ENCODE measurements at places on chromosomes 1 and 21. TPM values are rescaled to one million over a fixed set of nuclear protein-coding genes. Genes with fewer than 3 reads are reported as not detected.

- no peak for DNase-seq
Observed at GRCh38 chr21:15275615-15276235, 210.9 kb upstream of the NRIP1 start.

GRCh38 chr1:6461538-6462411 lies 4.2 kb downstream of the TNFRSF25 start:
- no peak for DNase-seq

GRCh38 chr1:3924825-3925220 lies 24.8 kb upstream of the C1orf174 start:
- no peak for DNase-seq

- peak; percentile 77 for DNase-seq
Observed at GRCh38 chr1:38608202-38608864, 251.2 kb downstream of the RRAGC start.

GRCh38 chr1:67239738-67240137 lies 67.9 kb upstream of the IL12RB2 start:
- no peak for DNase-seq

- DNase-seq = no peak
Observed at GRCh38 chr1:221743416-221744208, 1.7 kb upstream of the DUSP10 start.

DNA sequence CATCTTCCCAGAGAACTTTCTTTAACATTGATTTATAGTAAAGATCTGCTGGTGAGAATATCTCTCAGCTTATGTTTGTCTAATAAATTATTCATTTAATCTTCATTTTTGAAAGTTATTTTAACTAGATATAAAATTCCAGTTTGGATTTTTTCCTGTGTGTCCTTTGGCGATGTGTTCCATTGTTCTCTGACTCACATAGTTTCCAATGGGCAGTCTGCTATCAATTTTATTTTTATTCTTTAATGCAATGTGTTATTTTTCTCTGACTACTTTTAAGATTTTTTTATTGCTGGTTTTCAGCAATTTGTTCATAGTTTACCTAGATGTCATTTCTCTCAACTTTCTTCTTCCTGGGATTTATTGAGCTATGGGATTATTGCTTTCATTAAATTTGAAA lies 325.2 kb upstream of the POGK start:
- no peak for DNase-seq

GRCh38 chr1:40593449-40594186 lies 62.2 kb downstream of the ZNF684 start:
- no peak for DNase-seq

The GRIK1 gene
- not detected for total RNA-seq

The KIAA0040 gene
- 0.73 TPM for total RNA-seq

The TSPEAR gene
- not detected for total RNA-seq

All from osteocyte (in vitro differentiated cells).